ENCODE measurements at places on chromosomes 7 and 10.

DNA sequence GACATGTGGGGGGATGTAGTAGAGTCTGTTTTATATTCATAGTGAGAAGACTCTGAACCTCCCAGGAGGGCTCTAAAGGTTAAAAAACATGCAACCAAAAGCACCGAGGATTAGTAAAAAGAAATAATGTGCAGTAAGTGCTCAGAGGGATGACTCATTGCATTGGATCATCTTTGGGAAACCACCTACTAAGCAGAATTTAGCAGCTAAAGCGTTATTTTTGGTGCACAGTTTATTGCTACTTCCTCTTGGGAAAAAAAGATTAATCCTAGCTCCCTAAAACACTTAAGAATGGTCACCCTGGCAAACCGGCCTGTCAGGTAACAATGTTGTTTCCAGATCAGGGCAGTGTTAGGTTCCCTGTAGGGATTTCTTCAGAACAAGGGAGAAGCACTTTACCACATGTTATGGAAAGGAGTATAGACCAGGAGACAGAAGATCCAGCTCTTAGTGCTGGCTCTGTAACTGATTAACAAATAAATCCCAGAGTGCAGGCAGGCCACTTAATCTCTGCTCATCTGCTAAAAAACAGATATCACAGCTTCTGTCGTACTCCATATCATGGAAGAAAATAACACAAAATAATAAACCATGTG is 44.8 kb upstream of the FAM133B start:
- DNase-seq: no peak

- no peak for DNase-seq
These were observed 39.3 kb upstream of the NEBL start for GRCh38 chr10:20936396-20936795.

DNA sequence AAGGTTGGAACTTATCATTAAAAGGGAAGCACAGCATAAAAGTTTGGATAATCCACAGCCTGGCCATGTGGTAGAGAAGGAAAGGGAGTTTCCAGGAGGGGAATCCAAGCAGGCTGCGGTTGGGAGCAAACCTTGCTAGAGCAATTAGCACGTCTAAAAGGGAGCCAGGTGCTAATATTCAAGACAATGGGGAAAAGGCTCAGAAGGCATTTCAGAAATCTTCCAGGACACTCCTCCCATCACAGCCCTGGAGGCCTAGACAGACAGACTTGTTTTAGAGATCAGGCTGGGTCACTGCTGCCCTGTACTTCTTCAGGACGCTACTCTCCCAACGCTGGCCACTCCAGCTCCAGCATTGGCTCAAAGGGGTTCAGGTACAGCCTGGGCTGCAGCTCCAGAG is 96.2 kb upstream of the KAT6B start:
- no peak for DNase-seq

- DNase-seq: no peak
These were observed 226.7 kb upstream of the PPP2R2D start for GRCh38 chr10:131674130-131674529.

DNA sequence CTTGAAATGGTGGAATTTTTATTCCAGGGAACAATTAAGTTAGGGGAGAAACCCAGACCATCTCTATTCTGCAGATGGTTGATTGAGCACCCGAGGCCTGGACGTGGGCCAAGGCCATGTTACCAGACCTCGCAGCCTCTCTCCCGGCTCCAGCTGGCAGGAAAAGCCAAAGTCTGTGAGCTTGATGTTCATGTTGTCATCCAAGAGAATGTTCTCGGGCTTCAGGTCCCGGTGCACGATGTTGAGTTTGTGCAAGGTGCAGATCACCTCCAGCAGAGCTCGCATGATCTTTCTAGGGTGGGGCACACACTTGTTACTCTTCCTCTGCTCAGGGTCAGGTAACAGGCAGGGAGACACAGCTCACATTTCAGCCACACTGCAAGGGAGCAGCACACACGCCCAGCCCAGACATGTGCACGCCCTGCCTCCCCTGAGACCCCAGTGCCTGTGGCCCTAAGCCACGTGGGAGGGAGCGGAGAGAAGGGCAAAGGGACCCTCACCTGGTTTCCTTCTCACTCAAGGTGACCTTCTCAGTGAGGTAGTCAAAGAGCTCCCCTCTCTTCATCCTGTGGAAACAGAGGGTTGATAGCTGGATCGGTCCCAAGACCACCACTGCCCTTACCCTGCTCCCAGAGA is 9.5 kb downstream of the PHKG1 start:
- no peak for DNase-seq

GRCh38 chr10:9262770-9263169 is 1208.3 kb downstream of the GATA3 start:
- DNase-seq: no peak

DNA sequence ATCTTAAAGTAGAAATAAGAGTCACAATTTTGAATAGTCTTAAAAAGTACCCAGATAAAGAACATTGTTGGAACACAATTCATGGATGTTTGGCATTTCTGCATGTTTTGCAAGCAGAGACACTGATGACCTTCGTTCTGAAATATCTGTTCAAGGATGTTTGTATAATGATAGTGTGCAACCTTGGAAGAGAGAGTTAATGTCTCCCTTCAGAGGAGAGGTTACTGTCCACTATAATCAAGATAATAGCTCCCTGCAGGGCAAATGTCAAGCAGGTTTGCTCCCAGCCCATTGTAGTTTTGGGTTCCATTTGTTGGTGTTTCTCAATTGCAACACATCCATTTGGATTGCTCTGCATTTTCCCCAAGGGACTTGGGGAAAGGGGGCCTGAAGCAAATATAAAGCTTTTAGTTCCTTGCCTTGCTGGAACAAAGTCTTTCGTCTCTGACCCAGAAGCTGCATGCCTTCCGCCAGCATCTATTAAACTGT is 45.2 kb downstream of the COL1A2 start:
- DNase-seq: no peak

- DNase-seq: no peak
These were observed 715.2 kb downstream of the SUGCT start for GRCh38 chr7:40850017-40850416.

DNA sequence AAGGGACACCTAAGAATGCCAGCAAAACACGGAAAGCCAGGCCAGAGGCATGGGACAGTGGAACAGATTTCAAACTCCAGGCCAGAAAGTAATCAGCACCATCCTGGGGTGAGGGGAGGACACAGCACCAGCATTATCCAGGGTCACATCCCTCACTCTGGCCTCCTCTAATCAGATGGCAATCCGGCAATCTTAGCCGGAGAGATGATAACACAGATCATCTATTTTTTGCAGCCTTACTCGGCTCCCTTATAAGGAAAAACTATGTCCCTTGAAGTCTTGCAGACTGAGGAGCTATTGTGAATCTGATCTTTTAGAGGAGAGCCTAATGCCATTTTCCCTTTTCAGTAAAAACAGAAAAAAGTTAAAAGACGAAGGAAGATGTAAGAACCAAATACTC is 16.5 kb downstream of the TRIL start:
- no peak for DNase-seq

- peak; percentile 88 for DNase-seq
These were observed 1.7 kb upstream of the GIMAP8 start for GRCh38 chr7:150448789-150449147.

GRCh38 chr7:33986951-33987947 is 81.9 kb downstream of the BMPER start:
- no peak for DNase-seq

GRCh38 chr10:113329121-113329596 is 223.7 kb upstream of the HABP2 start:
- DNase-seq: no peak

DNA sequence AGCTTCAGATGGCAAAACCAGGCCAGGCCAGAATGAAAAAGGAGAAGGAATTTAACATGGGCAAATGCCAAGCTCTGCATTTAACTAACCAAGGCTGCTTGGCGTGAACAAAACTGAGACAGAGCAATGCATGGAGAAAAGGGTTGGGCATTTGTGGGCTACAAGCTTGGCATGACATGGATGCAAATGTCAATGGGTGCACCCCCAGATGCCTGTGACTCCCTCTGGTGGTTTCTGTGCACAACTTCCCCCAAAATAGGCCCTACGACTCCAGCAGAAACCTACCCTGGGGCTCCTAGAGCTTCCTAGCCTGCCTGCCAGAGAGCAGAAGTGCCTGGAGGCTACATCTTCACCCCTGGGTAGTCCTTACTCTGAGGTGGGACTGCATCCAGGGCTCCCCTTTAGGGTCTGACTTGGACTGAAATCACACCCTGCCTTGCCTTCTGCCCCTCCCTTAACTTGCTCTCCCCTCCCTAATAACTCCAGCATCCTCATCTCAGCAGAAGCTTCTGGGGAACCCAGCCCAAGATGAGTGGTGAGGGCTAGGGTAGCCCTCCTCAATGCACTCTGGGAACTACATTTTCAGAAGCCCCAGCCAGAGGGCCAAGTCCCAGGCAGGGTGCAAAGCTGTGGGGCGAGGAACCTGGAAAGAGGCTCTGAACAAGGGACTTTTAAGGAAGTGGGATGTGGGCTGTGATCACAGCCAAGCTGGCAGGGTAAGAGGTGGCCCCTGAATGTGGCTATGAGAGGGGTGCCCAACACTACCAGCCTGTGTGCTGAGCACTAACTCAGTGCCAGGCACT is 11.3 kb downstream of the GPRIN2 start:
- DNase-seq: peak; percentile 64

DNA sequence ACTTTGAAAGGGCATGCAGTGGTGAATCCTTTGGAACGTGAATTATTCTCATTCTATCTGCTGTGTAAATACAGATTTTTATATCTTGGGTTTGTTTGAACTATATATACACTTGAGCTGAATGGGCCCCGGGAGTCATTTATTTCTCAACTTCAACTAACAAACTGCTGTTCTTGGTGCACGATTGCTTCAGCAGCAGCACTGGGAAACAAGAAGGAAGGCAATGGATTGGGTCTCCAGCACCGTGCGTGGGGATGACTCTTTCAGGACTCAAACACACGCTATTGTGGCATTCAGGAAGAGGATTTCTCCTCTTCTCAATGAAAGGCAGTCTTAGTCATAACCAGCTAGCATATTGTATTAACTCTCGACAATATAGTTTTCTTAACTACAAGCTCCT is 226.0 kb upstream of the NFE2L3 start:
- DNase-seq: no peak

DNA sequence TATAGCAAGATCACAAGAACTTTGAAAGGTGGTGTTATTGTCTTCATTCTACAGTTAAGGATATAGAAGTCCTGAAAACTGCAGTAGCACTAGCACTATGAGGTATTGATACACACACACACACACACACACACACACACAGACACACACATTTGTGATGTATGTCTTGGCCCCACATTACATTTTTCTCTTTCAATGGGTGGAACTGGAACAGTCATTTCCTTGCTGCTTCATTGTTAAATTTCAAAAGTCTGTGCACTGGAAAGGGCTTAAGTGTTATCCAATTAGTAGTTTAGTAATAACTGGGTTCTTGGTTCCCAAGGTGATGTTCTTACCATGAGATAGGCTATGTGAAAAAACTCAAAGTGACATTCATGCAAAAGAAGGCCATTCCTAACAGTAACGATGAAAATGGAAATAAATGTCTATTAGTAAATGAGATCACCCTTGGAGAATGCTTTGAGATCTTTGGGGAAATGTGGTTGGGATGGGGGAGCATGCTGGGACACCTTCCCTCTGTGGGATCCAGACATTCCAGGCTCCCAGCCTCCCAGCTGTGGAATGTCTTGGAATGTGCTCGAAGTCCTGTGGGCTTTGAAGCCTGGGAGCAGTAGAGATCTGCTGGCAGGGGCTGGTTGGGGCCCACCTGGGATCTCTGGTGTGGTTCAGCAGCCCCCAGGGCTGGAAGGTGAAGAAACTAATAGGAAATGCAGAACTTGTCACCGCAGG is 37.4 kb upstream of the CALD1 start:
- no peak for DNase-seq

DNA sequence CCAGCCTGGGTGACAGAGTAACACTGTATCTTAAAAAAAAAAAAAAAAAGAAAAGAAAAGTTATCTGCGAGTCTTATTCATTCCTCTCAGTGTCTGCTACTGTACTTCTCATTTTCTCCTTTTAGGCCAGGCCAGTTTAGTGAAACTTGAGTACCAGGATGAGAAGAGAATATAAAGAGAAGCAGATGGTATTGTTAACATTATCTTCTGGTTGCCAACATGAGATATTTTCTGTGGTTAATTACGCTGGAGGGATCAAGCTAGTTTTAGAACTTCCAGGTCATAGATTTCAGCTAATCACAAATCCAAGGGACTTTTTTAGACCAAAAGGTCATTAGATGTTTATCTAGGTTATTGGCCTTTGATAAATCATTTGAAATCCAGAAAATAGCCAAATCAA is 252.6 kb upstream of the SMIM30 start:
- DNase-seq: no peak

DNA sequence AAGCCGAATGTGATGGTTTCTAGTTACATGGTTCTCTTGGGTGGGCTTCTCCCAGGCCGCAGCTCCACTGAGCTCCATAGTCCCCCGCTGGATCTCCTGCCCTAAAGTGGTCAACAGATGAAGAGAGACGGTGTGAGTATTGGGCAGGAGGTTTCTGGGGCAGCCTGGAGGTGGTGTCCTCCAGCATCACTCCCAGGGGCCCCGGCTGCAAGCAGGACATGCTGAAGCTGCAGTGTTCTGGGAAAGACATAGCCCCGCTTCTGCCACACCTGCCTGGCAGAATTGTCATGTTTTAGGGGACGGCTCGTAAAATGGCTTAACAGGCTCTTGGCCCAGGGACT is 40.4 kb downstream of the CALML3 start:
- no peak for DNase-seq

DNA sequence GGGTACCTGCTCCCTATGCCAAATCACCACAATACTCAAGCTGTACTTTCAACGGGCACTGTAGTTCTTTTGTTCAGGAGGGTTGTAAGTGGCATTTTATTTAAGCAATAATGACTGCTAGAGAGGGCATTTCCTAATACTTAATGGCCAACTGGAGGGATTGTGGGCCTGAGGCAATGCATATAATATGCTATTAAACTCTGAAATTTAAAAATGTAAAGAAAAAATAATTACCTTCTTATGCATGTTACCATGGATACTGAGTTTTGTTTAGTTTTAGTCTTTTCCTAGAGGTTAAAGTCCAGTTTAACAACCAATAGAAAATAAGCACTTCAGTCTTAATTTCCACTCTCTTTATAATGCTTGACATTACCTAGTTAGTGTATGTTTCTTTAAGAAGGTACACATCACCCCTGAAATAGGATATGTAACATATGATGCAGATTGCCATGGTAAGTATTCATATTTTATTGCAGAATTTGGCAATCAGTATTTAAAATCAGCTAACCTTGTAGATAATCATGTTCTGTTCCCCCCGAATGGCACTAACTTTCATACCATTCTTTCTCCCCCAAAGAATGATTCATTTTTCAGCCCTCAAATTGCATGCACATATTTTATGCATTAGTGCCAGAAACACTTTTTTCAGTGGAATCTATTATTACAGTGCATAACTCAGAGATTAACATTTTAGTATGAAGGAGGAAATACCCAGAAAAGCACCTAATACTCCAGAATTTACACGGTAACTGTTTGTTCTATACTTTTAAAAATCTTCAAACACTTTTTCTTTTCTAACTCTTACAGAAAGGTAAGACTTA is 90.3 kb upstream of the ZNF438 start:
- no peak for DNase-seq

DNA sequence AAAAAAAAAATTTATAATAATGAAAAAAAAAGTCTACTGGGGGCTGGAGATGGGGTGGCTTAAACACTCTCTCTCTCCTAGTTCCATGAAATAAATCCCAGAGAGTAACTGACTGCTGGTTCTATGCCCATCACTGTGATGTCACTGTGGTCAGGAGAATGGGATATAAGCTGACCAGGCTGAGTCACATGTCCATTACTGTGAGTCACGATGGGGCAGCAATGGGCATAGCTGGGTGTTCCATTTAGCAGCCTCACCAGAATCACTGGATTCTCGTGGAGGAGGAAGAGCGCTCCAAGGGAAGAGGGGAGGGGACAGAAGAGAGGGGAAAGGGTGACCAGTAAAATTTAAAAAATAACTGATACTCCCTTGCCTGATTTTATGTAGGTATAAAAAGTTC is 37.1 kb downstream of the MASTL start:
- no peak for DNase-seq
